ENCODE measurements at places on chromosomes 12 and 14.

- DNase-seq: peak; percentile 8
Observed at GRCh38 chr12:62983594-62983993, 48.6 kb upstream of the PPM1H start.

- no peak for DNase-seq
Observed at GRCh38 chr12:121279071-121279375, 17.5 kb downstream of the CAMKK2 start.

GRCh38 chr12:123119808-123120207 lies 31.1 kb downstream of the PITPNM2 start:
- no peak for DNase-seq

DNA sequence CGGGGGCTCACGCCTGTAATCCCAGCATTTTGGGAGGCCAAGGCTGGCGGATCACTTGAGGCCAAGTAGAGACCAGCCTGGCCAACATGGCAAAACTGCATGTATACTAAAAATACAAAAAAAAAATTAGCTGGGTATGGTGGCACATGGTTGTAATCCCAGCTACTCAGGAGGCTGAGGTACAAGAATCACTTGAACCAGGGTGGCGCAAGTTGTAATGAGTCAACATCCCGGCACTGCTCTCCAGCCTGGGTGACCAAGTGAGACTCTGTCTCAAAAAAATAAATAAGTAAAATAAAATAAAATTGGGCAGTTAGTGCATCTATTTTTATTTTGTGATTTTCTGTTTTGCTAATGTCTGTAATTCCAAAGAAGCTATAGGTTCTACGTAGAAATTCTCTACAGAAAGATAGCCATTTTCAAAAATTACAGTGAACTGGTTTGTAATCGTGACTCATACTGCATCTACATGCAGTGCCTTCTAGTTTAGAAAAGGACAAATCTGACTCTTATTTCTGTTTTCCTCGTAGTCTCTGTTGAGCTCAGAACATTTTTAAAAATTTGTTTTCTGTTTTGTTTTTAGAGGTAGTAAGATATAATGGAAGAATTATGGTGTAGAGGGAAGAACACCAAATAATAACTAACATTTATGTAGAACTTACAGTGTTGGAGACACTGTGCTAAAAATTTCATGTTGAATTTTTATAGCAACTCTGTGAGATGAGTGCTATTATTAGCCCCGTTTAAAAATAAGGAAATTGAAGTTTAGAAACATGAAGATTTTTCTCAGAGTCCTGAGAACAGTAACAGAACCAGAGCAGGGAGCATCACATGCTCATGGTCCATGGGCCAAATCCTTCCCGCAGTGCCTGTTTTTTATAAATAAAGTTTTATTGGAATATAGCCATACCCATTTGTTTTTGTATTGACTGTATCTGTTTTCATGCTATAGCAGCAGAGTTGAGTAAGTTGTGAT lies 201.2 kb downstream of the SYNE2 start:
- DNase-seq: peak; percentile 14

- DNase-seq: no peak
Observed at GRCh38 chr14:35149239-35149638, 26.9 kb downstream of the PRORP start.

DNA sequence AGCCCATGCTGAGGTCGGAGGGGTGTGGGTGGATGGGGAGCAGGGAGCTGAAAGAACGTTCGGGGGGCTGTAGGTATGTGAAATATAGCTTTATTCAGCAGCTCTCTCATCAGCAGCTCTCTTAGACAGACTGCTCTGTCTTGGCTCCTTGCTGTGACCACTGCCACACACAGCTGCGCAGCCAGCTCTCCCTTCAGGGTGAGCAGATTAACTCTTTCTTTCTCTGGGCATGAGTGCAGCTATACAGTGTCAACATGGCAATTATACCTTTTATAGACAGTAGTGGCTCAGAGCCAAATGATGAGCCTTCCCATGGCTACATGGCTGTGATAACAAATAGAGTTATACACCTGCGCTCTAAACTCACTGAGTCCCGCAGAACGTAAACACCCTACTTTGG lies 137.7 kb upstream of the NEDD1 start:
- DNase-seq: no peak

DNA sequence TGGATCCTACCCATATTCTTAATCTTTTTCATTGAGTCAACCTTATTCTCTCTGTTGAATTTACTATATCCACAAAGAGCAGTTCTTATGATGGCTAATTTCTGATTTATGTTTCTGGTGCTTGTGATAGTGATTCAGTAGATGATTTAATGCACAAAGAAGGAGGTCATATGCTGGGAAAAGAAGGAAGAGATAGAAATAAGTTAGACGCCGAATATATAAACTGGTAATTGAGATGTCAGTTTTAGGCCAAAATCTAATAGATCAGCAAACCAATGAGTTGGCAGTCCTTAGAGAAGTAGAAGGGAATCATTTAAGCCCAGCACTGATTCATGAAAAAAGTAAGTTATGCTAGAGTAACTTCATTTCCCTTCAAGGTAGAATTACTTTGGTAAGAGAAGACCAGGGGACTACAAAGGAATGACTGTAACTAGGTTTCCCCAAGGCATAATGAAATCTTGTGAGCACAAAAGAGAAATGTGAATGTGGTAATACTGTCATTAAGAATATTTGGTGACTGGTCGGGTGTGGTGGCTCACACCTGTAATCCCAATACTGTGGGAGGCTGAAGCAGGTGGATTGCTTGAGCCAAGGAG lies 132.4 kb downstream of the TGFB3 start:
- DNase-seq: no peak

GRCh38 chr14:75399843-75400775 lies 27.7 kb upstream of the JDP2 start:
- DNase-seq: peak; percentile 83

DNA sequence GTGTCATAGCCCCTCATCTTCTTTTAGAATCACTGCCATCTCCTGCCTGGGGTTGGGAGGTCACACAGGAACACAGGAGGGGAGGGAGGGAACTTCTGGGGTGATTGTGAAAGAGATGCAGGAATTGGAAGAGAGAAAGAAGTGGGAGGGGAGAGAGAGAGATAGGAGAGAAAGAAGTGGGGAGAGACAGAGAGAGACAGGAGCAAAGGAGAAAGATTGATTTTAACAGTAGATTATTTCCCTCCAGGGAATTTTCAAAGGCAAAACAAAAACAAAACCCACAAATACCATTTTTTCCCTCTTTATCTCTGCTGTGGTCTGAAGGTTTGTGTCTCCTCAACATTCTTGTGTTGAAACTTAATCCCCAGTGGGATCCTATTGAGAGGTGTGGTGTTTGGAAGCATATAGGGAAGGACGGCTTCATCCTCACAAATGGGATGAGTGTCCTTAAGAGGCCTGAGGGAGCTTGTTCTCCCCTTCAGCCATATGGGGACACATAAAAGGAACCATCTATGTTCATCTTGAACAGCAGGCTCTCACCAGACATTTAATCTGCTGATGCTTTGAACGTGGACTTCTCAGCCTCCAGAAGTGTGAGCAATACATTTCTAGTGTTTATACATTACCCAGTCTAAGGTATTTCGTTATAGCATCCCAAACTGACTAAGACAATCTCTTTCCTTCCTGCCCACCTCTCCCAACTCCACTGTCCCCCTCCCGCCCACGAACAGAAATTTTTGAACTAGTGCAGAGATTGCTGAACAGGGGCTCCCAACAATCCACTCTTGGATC lies 134.9 kb upstream of the MAX start:
- no peak for DNase-seq

DNA sequence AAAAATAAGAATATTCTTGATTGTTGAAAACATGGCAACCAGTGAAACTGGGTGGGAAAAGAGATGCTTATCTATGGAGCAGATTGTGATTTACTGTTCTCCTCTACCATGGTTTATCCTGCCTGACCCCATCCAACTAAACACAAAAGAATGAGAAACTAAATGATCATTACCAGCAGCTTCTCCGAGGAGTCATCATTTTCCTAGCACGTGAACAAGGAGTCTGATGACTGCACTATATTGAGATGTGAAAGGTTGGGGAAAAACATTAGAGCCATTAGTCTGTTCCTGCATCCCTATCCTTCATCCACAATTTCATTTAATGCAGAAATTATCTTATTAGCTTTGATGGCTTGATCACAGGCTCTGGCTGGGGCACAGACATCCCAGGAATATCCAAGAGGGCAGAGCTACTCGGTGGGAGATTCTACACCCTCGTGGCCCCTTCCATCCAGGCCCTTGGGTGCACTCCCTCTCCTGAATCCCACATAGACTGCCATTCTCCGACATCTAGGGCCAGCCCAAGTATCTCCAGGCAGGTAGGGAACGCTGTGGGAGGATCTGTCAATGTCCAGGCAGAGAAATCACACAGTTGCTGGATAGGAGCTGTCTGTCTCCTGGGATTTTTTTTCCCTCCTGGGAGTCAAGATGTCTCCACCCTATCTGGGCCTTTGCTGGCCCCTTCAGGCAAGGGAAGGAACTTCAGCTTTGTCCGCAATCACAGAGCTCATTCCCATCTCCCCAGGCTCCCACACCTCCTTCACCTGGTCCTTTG lies 43.3 kb upstream of the DHRS4 start:
- DNase-seq: peak; percentile 53

- DNase-seq: peak; percentile 14
Observed at GRCh38 chr14:69921052-69921451, 41.8 kb downstream of the SMOC1 start.

- DNase-seq: no peak
Observed at GRCh38 chr12:105961821-105962671, 176.7 kb downstream of the NUAK1 start.

DNA sequence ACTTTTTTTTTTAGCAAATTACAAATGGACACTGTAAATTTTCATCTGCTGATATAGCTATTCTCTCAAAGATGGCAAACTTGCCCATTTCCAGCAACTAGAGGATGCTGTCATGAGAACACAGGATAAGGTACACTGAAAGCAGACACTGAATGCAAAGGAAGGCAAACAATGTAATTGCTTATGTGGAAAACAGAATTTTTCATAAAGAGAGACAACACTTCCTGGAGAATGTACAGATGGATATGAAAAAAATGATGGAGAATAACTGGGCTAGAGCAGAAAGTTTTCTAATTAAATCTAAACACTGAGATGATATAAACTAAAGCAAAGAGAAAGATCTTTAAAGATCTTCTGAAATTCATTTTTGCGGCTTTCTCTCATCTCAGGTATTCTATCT lies 581 bp downstream of the CD69 start:
- no peak for DNase-seq

DNA sequence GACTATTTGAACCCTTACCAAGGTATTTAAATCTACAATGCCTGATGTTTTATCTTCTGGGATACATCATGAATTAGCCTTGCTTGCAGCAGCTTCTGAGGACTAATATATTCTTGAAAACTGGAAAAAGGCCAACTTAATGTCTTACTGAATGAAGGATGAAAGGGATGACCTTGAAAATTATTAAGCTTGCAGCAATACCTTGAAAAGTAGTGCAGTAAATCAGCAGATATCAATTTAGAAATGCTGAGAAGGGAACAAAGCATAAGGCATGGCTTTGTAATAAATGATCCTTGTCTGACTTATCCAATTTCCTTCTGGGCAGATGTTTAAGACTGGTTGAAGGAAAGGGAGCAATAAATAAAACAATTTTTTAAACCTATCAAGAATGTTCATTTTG lies 37.3 kb upstream of the FERMT2 start:
- DNase-seq: no peak

DNA sequence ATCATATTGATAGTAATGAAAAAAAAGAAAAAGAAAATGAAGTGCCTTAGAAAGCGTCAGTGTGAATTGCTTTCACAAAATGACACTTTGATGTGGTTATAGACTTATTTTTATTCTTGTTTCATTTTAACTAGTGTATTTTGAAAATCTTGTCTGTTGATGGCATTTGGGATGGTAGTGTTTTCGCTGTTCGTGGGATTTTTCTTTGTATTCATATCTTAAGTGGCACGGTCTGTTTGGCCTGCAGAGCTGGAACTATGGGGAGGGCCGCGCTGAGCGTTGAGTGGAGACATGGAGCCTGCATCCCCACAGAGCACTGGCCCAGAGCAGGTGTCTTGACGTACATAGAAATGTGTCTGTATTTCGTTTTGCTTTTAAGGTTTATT lies 61.6 kb downstream of the WDR20 start:
- no peak for DNase-seq

GRCh38 chr14:89186856-89187376 lies 230.1 kb downstream of the FOXN3 start:
- DNase-seq: peak; percentile 43

GRCh38 chr12:102120886-102121285 lies 903 bp downstream of the PARPBP start:
- DNase-seq: peak; percentile 77

DNA sequence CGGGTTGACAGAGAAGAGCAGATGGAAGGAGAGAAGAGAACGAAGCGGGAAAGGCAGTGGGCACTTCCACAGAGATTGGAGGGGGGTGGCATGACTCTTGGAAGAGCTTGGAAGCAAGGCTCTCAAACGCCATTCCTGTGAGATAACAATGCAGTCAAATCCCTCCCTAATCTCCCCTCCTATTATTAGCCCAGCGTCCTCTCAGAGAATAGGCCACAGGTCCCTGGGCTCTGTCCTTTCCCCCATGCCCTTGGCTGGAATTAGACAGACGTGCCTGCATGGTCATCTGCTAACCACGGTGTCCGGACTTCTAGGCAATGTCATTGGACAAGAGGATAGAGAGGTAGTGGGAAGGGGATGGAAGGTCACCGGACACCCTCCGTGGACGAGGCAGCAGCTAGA lies 8.0 kb upstream of the MYH7 start:
- no peak for DNase-seq

DNA sequence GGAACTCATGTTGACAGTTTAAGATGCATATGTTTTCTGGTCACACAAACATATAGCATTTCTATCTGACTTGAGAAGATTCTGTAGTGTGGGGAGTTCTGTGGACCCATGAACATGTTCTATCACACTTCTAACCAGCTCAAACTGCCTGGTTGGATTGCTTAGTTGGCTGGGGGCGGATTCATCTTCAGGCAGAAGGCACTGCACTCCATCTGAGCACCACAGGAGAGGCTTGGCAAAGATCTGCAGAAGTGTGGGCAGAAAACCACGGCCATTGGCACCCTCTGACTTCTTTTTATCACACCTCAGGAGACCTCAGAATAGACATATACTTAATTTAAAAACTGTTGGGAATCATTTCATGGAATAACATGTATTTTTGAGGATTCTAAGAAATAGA lies 68.5 kb downstream of the LIN7A start:
- no peak for DNase-seq

GRCh38 chr12:65902500-65902899 lies 78.2 kb downstream of the HMGA2 start:
- DNase-seq: peak; percentile 39

DNA sequence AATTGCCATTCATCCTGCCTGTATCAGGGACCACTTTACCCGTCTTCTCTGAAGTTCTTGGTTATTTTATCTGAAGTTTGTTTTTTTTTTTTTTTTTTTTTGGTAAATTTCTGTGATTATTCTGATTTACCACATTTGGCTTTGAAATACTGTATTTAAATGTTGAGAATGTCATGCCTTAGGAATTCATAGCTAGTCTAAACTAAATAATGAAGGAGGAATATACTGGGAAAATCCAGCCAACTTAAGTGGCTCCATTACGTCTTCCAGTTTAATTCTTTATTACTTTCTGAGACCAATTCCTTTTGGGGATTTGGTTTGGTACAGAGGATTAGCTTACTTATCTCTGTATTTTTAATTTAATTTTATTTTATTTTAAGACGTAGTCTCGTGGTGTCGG lies 60.3 kb upstream of the KCNMB4 start:
- DNase-seq: no peak

GRCh38 chr12:95681210-95681765 lies 109.3 kb downstream of the NTN4 start:
- DNase-seq: no peak

All from NB4 (cell line).